ENCODE measurements at places on chromosomes 6 and 20. TPM values are rescaled to one million over a fixed set of nuclear protein-coding genes. Genes with fewer than 3 reads are reported as not detected.

GRCh38 chr6:33985313-33985751 is 160.6 kb downstream of the GRM4 start:
- no peak for DNase-seq

GRCh38 chr20:46228670-46229069 is 79.6 kb downstream of the CDH22 start:
- DNase-seq: no peak

GRCh38 chr20:15297059-15297875 is 959.9 kb upstream of the FLRT3 start:
- no peak for DNase-seq

HTR1B gene
- 0.11 TPM for polyA plus RNA-seq

- no peak for DNase-seq
These were observed 10.7 kb upstream of the ULBP3 start for GRCh38 chr6:150079604-150080003.

- DNase-seq: no peak
These were observed 7.0 kb upstream of the COX7A2 start for GRCh38 chr6:75250552-75250951.

- DNase-seq: no peak
These were observed 942 bp downstream of the ACAT2 start for GRCh38 chr6:159762681-159763293.

All from forelimb muscle (tissue), 1 donor.